ENCODE measurements at places on chromosomes 1 and 21. TPM values are rescaled to one million over a fixed set of nuclear protein-coding genes. Genes with fewer than 3 reads are reported as not detected.

GNAT2 gene
- total RNA-seq: not detected

LCA5L gene
- total RNA-seq: not detected

LAPTM5 gene
- total RNA-seq: 575 TPM

S100A8 gene
- total RNA-seq: 2.6 TPM

ARHGAP30 gene
- total RNA-seq: 152 TPM

Measured in naive thymus-derived CD4-positive, alpha-beta T cell (primary cell).